Hematopoietic multipotent progenitor cell treated with erythropoietin and hydrocortisone succinate and interleukin-3 and kit ligand, for 17 days (in vitro differentiated cells): ENCODE measurements at places on chromosomes 6 and 20.

DNA sequence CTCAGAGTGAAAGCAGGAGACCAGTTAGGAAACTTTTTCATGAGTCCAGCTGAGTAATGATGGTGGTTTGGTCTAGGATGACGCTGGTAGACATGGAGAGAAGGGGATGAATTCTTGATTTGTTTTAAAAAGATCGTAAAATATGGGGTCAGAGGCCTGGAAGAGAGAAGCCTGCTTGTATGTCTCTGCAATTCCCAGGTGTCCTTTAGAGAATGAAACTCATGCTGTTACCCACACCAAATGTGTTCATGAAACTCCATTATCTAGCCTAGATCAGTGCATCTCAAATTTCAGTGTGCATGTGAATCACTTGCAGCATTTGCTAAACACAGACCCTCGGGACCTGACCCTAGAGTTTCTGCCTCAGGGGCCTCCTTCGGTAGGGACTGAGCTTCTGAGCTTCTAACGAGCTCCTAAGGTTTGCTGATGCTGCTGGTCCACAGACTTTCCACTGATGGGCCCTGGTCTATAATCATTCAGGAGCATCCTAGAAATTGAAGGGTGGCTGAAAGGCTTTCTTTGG lies 302.0 kb upstream of the PLCB4 start:
- DNase-seq, result no peak

DNA sequence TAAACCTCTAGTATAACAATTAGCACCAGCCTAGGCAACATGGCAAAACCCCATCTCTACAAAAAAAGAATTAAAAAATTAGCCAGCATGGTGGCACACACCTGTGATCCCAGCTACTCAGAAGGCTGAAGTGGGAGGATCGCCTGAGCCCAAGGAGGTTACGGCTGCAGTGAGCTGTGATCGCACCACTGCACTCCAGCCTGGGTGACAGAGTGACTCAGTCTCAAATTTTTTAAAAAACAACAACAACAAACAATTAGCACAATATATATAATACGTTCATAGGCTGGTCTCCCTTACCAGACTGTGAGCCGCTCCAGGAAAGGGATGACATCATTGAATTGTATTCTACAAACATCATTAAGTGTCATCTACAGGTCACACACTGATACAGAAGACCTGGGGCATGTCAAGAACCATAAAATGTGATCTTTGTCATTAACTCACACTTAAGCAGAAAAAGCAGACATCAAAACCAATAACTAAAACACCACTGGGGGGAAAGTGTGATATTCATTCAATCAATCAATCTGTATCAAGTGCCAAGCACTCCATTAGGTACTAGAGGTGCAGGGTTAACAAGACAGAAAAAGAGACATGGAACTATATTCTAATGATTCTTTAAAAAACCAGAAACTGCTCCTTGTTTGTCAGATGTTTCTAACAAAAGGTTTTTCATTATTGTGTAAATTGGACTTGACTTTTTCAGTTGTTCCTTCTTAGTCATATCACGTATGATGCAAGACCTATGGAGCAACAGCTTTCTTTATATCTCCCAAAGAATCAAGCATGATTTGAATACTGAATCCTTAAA lies 17.8 kb downstream of the MAP3K5 start:
- no peak for DNase-seq

GRCh38 chr20:25454153-25454900 lies 46.9 kb downstream of the GINS1 start:
- no peak for DNase-seq

DNA sequence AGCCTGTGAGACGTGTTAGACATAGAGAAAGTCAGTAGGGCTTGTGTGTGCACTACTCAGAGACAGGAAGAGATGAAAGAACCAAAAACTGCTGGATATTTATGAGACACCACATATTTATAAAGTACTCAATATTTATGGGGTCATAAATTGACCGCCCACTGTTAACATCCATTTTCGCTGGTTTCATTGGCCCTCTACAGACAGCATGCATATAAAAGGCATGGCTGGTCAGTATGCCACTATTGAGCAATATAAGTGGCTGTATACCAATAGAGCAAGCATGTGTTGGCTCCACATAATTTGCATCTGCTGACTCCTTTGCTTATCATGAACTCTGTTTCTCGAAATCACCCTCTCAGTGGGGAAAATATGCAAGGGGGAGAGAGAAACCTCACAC lies 110.3 kb upstream of the BTN3A2 start:
- DNase-seq, result no peak

DNA sequence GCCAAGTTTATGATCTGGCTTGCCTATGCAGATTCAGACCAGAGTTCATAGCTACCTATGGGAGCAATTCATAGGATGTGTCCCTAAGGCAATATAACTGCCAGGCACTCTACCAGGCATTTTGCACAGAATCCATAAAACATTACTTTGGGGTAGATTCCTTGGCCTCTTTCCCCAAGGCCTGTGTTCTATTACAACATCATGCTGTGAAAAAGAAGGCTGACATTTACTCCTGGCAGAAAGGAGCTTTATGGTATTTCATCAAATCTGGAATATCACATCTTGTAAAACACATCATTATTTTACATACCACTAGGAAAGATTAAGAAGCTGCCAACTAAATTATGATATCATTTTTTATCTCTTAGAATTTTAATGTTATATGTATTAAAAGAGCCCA lies 287.0 kb upstream of the MARCKS start:
- no peak for DNase-seq

GRCh38 chr6:128525406-128525805 lies 5.0 kb upstream of the PTPRK start:
- DNase-seq, result no peak

DNA sequence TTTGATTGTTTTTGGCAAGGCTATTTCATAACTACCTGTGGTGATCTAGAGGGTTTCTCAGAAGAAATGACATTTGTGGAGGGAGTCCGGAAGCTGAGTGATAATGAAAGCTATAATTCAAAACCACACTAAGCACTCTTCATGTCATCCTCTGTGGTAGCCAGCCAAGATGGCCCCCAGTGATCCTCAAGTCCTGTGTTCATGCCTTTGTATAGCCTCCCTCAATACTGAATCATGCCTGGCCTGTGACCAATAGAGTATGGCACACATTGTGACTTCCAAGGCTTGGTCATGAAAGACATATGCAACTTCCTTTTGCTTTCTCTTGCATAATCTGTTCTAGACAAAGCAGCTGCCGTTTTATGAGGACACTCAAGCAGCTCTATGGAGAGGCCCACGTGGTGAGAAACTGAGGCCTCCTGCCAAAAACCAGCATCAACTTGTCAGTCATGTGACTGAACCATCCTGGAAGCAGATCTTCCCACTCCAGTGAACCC lies 12.8 kb upstream of the DNAAF9 start:
- no peak for DNase-seq

DNA sequence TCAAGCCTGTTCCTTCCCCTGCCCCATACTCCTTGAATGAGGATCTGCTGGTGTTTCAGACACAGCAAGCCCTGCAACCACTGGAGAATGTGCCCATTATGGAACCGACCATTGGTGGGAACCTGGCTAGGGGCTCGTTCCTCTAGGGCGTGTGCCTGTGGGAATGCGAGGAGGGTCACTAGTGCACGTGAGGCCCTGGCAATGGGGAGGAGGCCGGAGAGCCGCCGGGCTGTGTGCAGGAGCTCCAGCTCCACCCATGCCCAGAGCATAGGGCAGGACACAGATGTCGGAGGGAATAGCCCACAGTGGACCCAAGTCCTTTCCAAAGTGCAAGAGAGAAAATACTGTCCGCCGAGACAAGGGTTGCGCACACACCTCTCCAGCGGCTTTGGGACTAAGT lies 99.3 kb downstream of the ERMARD start:
- no peak for DNase-seq

GRCh38 chr20:9809271-9809670 lies 29.6 kb downstream of the PAK5 start:
- no peak for DNase-seq

DNA sequence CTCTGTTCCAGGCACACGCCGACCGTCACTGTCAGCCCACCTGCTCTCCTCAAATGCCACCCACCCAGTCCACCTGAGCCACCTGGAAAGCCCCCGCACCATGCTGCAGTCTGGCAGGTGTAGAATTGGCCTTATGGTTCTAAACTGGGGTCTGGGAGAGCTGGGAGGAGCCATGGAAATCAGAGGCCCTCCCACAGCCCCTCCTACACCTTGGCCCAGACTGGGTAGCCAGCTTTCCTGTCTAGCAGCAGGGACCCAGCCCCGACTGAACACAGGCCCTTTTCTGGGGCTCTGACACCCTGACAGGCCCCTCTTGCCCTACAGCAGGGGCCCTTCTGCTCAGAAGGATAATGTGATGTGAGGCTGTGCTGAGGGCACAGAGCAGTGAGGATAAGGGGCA lies 31.1 kb downstream of the LRFN2 start:
- DNase-seq, result no peak

GRCh38 chr6:11144393-11144851 lies 32.9 kb upstream of the ERVFRD-1 start:
- peak; percentile 59 for DNase-seq

DNA sequence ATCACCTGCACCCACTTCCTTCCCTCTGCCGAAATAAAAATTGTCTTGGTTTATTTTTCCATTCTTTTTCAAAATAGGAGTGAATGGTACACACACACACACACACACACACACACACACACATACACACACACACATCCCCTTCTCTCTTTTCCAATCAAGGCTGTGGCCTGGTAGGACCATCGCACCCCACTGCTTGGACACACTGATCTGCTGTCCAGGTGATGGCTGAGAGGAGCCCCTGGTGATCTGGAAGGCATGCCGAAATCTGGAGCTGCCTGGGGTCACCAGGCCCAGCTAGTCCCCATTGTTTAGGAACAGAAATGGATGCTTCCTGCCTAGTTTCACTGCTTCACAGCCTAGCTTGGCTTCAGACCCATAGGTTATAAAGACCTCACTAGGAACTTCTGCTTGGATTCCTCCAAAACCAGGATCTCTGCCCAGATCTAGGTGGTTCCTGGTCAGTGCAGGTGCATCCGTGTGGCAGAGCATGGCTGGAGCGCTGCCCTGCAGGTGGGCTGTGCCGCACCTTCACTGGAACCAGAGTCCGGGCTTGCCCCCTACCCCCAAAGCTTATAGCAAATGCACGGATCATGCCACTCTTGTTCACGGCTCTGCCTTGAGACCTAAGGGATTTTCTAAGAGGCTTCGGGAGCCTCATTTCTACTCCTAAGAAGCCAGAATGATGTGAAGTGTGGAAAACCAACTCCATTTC lies 42.9 kb upstream of the DACT2 start:
- DNase-seq, result no peak

- no peak for DNase-seq
Observed at GRCh38 chr6:132304891-132305305, 96.4 kb downstream of the MOXD1 start.
